ENCODE measurements at places on chromosomes 2 and 18. TPM values are rescaled to one million over a fixed set of nuclear protein-coding genes. Genes with fewer than 3 reads are reported as not detected.

DNA sequence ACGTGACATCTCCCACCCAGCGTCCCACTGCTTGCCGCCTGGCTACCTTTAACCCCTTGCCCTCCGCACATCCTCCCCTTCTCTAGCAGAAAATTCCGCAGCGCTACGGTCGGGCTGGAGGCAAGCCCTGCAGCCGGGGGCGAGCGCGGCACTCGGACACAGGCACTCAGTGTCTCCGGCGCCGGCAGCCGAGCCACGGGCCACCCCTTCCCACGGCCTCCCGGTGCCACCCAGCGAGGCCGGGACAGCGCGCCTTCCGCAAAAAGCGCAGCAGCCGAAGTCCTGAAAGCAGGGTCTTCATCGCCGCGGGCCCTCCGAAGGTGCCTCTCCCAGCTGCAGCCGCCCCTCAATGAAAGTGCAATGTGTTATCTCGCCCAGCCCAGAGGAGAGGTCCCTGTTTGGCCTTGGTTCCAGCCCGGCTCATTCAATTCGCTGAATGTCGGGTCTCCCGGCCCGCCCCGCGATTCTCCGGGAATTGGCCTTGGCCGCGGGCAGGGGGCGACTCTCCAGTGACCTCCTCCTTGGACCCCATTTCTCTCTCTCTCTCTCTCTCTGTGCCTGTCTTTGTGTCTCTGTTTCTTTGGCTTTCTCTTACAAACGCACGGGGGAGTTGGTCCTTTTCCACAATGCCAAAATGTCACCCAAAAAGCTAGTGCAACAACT is 1.1 kb downstream of the DLGAP1 start:
- DNase-seq = no peak

DNA sequence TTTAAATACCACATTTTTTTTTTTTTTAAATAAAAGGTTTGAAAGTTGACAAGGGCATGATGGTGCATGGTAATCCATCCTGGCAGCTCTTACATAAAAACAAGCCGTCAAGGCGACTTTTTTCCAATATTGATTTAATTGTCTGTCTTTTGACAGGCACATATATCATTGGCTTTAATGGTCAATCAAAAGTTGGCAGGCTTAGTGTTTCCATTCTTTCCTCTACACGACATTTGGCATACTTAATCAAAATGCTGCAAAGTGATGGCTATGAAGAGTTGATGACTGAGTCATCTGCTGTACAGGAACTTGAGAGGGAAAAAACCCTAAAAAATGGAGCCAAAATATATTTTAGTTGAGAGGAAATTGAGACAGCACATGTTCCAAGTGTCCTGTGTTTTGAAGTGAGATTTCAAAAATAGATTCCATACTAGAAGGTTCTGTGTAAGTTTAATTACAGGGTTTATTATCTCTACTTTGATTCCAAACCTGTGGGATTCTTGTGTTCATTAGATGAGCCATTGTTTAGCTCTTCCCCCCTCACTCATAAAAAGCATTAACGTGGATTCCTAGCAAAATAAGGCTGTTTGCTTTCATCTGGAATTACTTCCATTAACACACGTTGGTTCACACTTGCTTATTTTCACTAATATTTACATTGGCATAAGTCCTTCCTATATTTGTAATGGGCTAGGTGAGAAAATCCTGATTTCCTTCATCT is 3.2 kb downstream of the TSHZ1 start:
- DNase-seq = peak; percentile 46

DNA sequence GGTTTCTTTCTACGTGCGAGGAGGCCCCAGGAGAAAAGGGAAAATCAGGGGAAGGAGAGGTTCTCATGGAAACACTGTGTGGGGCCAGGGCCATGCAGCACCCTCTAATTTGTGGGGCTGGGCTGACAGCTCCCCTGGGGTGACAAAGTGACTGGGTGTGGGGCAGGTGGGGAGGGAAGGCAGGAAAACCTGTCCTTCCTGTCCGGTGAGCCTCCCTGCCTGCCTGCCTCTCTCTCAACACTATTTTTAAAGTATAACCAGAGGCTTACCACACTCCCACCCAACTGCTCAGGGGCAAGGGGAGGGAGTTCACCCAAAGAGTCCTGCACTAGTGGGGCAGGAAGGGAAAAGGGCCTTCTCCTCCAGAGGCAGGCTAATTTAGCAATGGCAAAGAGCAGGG is 10.5 kb upstream of the EPAS1 start:
- peak; percentile 57 for DNase-seq

DNA sequence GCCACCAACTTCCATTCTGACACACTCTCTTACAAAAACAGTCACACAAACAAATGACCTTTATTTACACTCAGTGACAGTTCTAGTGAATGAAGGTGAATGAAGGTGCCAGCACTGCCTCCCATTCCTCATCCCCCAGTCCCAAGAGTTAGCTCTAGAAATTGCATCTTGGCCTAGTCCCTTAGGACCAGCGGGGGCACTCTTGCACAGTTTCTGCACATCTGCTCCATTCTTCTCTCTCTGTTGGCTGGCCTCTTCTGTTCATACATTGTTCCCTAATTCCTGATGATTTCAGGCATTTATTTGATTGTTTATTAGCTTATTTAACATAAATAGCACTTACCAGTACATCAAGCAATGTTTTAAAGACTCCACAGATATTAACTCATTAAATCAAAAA is 30.9 kb downstream of the GAREM1 start:
- DNase-seq = peak; percentile 2

The DSG3 gene
- not detected for total RNA-seq

Measured in PC-3 (cell line).